ENCODE measurements at places on chromosomes 12 and 14.

GRCh38 chr12:107379852-107380567 lies 286.7 kb upstream of the CRY1 start:
- DNase-seq: no peak

DNA sequence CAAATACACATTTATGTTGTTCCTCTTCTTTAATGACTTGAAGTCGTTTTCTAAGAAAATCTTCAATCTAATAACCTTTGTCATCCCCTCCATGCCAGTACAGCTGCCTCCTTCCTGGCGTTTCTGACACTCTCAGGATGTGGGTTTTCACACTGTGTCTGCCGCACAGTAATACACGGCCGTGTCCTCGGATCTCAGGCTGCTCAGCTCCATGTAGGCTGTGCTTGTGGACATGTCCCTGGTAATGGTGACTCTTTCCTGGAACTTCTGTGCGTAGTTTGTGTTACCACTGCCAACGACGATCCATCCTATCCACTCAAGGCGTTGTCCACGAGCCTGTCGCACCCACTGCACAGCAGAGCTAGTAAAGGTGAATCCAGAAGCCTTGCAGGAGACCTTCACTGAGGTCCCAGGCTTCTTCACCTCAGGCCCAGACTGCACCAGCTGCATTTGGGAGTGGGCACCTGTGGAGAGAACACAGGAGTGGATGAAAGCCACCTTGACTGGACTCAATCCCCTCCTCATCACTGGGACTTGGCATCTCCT lies 1095.9 kb downstream of the TMEM121 start:
- DNase-seq: peak; percentile 17

GRCh38 chr12:24759155-24759554 lies 189.7 kb downstream of the BCAT1 start:
- no peak for DNase-seq

GRCh38 chr14:56119201-56119981 lies 1.2 kb downstream of the PELI2 start:
- peak; percentile 50 for DNase-seq

DNA sequence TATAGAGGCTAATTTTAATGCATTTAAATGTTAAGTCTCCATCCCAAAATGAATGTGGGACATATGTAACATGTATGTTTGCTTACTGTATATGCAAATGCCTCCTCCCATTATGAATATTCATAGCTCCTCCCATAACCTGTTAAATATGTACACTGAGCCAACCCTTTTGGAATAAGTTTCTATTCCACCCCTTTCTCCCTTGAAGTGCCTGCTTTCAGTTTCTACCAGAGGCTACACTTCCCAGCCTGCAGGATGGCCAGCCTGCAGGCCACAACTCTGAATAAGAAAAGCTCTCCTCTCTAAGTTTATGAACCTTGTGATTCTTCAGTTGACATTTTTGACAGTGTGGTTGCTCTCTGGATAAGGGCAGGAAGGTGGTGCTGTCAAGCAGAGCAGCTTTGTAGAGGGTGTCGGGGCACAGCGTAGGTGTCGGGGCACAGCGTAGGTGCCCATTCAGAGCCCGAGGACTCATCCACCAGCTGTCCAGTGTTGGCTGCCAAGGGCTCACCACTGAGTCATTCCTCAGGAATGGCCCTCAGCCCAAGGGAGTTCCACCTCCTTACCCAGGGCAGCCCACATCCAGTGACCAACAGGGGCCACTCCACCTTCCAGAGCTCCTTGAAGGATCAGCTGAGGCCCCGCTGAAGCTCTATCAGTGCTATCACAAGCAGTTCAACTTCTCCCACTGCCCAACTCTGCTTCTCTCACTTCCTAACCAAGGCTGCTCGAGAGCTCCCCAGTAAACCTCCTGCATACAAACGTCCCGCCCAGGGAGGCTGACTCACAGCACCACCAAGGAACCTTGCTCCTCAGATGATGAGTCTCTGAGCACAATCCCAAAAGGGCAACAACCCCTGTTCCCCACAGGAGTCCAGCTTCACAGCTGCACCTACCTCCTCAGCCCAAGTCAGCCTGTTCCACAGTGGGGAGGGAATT lies 31.4 kb downstream of the VWF start:
- no peak for DNase-seq

GRCh38 chr12:124420996-124421674 lies 126.2 kb downstream of the RFLNA start:
- no peak for DNase-seq

- no peak for DNase-seq
These were observed 990.2 kb upstream of the ATXN7L3B start for GRCh38 chr12:73547421-73547820.

- peak; percentile 72 for DNase-seq
These were observed 5.2 kb upstream of the HSP90B1 start for GRCh38 chr12:103924761-103925641.

Measured in activated T-cell treated with anti-CD3 and anti-CD28 coated beads, Interleukin-2, amount 50 U/mL, for 72 hours (primary cell).